Activated naive CD8-positive, alpha-beta T cell treated with anti-CD3 and anti-CD28 coated beads, Interleukin-2, amount 50 U/mL, for 16 hours (primary cell): ENCODE measurements at places on chromosomes 1 and 21.

- DNase-seq = no peak
Observed at GRCh38 chr1:224592636-224593582, 23.2 kb upstream of the CNIH3 start.

- no peak for DNase-seq
Observed at GRCh38 chr1:154551474-154551873, 7.0 kb downstream of the UBE2Q1 start.

DNA sequence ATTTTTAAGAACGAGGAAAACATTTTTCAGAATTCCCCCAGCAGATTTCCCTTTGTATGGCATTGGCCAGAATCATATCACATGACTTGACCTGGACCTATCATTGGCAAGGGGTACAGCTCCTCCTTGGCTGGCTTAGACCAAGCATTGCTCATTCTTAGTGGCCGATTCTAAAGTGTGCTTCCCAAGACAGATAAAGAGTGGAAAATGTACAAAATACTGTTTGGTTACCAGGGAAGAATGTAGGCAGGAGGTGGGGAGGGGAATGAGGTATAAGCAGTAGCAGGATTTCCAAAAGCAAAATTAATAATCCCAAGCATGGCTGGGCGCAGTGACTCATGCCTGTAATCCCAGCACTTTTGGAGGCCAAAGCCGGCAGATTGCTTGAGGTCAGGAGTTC, 75.6 kb upstream of the KRTAP11-1 start:
- no peak for DNase-seq

DNA sequence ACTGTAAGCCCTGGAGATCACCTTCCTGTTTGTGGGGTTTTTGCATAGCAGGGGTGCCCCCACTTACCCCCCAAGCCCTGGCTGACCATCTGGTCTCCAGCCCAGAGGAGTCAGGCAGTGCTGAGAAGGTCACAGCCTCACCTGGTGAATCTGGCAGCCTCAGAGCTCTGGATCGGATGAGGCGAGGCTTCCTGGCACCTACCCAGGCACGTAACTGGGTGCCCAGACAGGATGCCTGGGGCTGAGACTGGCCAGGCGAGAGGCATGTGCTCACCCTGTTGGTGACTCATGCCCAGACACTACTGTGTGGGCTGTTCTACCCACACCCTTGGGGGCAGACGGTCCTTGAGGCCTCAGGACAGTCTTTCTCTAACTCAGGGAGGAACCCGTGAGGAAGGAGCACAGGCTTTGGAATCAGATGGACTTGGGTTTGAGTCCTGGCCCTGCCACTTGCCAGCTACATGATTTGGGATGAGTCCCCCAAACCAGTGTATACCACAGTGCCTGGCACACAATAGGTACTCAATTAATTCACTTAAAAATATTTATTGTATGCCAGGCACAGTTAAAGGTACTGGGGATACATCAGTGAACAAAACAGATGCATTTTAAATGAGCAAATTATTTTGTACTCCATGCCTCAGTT, 15.1 kb upstream of the PADI3 start:
- DNase-seq = no peak

DNA sequence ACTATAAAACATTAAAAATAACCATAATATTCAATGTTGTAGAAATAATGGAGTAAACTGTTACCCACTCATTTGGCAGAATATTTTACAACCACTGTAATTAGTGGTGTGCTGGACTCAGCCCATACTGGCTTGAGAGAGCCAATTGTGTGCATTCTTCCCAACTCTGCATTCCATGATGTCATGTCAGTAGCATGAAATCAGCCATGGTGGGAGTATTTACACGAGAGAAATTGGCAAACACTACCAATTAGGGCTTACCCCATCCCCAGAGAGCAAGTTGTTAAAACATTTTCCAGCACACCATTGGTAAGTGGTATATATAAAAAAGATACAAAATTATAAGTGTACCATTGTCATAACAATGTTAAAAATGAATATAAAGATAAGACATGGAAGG, 19.1 kb upstream of the QSOX1 start:
- DNase-seq = no peak
